Femur (tissue), 1 donor: ENCODE measurements at places on chromosomes 5 and 9.
A peak's percentile ranks its signal among the peaks of the same experiment; 100 is the strongest.

- peak; percentile 27 for DNase-seq
These were observed 25.9 kb downstream of the CCDC171 start for GRCh38 chr9:15578714-15579113.

DNA sequence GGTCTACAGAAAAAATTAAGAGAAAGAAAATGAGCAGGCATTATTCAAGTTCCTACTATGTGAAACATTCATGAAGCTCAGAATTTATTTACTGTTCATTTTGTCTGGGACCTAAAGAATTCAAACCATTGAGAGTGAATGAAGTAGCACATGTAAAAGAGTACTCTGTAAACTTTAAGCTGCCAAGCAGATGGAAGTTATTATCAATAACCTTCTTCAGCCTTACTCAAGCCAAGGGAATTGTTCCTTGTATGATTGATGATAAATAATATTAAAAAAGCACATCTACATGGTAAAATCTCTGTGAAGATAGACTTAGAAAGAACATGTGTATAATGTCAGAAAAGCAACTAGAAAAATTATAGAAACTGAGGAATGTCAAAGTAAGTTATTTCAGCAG lies 17.8 kb upstream of the GLIS3 start:
- DNase-seq, result no peak

- no peak for DNase-seq
These were observed 385.0 kb downstream of the CTNND2 start for GRCh38 chr5:11519236-11519635.

- no peak for DNase-seq
These were observed 128.1 kb downstream of the CRB2 start for GRCh38 chr9:123484130-123484529.

DNA sequence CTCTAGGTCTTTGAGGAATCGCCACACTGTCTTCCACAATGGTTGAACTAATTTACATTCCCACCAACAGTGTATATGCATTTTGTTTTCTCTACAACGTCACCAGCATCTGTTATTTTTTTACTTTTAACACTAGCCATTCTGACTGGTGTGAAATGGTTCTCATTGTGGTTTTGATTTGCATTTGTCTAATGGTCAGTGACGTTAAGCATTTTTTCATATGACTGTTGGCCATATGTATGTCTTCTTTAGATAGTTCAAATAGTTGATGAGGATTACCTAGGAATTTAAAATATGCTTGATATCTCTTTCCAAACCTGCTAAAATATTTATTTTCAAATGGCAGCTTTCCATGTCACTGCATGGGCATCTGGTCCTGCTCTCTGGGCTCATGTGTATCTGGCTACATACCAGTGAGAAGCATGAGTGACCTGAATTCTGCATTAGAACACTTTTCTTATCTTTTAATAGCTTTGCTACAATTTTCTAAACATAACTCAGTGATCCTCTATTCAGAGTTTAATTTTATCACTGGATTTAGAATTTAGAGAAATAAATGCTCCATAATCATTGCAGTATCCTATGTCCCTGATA lies 95.8 kb upstream of the ADAMTS16 start:
- no peak for DNase-seq

GRCh38 chr5:31502506-31502905 lies 29.4 kb downstream of the DROSHA start:
- no peak for DNase-seq

DNA sequence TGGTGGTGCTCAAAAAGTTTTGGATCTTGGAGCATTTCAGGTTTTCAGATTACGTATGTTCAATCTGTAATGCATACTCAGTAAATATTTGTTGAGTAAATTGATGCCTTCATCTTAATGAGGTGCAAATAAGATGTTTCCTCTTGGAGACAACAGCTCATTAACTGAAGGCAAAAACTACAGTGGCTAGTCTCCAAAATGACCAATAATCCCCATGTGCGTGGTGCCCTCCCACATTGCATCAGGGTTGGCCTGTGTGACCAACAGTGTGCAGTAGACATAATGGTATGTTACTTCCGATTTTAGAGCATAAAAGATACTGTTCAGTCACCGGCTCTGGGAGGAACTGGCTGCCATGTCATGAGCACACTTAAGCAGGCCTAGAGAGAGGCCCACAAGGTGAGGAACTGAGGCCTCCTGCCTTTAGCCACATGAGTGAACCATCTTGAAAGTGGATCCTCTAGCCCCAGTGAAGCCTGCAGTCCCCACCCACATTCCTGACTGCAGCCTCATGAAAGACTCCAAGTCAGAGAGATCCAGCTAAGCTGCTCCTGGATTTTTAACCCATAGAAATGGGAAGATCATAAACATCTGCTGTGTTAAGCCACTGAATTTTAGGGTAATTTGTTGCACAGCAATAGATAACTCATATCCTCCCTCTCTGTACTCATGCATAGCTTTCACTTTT lies 55.7 kb downstream of the LIFR start:
- DNase-seq, result no peak

DNA sequence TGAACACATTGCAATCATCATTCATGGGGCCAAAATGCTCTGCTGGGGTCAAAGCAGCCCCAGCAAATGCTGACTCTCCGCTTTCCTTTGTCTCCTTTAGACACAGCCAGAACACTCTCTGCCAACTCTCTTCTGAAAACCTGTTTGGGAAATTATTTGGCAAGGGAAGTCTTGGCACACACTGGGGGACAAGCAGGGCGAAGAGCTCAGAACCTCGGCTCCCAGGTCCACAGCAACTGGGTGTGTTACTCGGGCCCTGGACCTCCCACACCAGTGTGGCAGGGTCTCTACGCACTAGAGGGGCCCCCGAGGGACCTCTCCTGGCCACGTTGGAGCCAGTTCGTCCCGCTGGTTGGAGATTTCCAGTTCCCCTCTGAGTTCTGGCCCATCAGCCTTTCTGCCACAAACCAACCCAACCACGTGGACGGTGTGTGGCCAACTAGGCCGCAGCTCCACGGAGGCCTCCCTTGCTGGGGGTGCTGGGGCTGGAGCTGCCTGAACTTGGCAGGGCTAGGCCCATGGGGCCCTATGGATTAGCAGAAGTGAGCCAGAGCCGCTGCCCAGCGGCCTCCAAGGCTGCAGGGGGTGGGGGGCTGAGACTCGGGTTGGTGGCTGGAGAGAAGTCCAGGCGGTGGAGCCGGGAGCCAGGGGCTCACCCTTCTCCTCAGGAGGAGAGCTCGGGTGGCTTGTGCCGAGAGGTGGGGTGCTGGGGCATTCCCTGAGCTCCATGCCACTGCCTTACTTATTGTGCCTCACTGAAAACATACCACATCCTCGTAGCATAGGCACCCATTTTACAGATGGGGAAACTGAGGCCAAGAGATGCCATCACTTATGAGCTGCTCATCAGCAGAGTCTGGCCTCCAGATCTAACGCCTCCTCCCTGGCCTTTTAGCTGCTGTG lies 46.8 kb upstream of the RNU6ATAC start:
- DNase-seq, result peak; percentile 77

GRCh38 chr5:36651761-36652685 lies 45.6 kb downstream of the SLC1A3 start:
- DNase-seq, result no peak

DNA sequence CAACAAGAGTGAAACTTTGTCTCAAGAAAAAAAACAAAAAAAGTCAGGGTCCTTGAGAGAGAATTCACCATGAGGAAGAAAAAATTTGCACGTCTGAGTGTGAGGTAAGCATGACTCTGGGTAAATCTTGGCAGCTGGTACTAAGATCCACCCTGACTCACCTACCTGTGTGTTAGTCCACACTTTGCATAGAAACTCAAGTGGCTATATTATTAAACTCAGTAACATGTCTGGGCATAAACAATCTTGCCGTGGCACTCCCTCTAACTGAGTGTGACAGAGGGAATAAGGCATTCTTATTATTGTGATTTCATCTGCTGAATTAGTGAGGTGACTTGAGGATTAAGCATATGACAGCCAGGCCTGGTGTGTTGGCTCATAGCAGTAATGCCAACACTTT lies 259.4 kb upstream of the VLDLR start:
- DNase-seq, result no peak

DNA sequence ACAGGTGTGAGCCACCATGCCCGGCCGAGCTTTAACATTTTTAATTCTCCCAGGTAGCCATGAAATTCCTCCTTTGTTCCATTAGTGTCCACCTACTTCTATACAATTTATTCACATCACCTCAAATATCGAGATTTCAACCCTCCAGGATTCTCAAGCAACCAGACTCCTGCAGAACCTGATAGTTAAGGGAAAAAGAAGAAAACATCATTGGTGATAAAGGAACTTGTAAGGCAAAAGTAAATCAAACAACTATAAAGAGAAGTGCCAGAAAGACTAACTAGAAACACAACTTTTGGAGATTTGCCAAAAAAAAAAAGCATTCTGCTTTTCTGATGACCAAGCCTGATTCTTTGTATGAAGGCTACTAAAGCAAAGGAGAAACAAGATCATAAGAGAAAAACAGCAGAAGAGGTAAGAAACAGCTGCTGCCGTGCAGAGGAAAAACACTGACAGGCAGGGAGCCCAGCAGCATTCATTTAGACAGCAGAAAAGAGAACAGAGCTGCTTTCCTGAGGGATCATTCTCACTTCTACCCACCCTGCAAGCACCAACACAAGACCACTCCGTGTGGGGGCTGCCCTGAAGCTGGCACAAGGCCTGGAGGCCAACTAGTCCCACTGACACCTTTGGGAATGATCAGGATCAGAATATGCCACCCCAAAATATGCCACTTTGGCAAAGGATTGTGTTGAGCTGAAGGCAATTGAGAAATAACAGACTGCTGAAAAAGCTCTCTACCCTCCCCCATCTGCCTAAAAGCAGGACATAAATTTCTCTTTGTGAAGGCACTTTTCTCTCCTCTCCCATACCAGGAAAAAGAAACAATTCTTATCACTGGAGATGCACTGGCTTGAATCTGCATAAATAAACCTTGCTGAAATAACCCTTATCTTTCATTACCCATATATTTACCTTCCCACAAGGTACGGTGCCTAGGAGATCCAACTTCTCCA lies 75.1 kb downstream of the ALDH7A1 start:
- DNase-seq, result no peak

GRCh38 chr9:21810881-21811280 lies 8.4 kb downstream of the MTAP start:
- DNase-seq, result no peak

DNA sequence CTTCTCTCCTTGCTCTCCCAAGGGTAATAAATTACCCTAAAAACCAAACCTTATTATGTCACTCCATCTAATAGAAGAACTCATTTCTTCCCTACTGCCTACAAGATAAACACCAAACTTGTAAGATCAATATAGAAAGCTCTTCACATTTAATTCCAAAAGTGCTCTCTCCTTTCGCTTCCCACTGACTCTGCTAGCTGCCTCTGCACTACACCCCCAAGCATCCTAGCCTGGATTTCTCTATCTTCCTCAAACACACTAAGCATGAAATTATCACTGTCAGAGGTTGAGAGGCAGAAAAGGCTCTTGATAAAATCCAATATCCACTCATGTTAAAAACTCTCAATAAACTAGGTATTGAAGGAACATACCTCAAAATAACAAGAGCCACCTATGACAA lies 162.4 kb downstream of the KCNN2 start:
- no peak for DNase-seq

DNA sequence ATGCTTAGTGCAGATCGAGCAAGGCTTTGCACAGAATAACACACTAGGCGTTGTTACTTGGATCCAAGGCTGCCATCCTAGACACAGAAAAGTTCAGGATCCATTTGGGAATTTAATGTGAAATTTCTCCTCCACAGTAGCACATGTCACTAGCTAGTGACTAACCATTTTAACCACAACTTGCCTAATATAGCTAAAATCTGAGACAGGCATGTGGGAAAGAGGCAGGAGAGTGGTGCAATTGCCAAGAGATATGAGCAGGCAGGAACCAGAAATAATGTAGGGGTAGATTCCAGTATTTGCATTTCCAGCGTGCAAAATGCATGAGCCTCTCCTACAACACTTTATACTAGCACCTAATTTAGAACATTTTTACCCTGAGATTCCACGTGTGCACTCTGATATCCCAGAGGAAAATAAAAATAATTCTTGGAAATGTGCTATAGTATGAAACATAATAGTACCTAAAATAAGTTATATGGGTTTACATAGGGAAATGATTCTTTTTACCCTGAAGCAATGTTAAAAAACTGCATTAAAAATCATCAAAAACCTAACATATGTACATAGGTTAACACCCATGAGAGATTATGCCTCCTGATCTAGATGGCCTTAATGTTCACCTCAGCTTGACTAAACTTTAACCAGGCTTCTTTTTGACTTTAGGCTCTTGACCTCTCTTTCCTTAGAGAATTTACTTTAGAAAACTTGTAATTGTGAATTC lies 1230.6 kb upstream of the NUDT12 start:
- no peak for DNase-seq

- DNase-seq, result no peak
These were observed 59.3 kb downstream of the ZFAND5 start for GRCh38 chr9:72305707-72306106.

DNA sequence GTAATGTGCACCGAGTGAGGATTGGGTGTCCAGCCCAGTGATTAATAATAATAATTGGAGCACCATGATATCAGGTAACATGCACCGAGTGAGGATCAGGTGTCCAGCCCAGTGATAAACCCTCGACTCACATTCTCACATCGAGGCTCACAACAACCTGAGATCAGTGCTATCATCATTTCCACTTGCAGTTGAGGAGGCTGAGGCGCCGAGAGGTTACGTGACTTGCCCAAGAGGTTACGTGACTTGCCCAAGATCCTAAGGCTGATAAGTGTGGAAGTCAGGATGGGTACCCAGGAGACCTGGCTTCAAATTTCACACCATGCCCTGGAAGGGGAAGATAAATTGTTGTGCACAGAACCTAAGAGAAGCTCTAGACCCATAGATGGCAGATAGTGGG lies 189.4 kb downstream of the MED10 start:
- DNase-seq, result no peak

- DNase-seq, result peak; percentile 53
These were observed 409.5 kb downstream of the ARHGEF28 start for GRCh38 chr5:74035521-74035937.

DNA sequence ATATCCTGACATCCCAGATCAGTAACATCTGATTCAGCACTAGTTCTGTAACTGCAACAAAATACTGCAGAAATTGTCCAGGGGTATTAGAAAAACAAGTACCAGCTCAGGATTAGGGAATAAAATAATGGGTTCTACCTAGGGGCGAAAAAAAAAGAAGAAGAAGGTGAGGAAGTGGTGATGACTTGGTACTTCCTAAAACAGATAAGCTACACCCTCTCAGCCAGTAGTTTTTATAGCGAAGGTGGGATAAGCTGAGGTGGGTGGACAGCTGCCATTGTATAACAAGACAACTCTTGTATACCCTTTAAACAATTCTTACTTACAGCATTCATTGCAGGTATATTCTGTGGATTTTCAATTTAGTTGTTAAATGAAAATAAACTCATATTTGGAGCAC lies 19.1 kb downstream of the RAPGEF6 start:
- no peak for DNase-seq
